ENCODE measurements at places on chromosomes 1 and 21.

- DNase-seq, result no peak
Observed at GRCh38 chr21:33281096-33281652, 15.0 kb downstream of the IL10RB start.

GRCh38 chr1:179870870-179871269 lies 6.7 kb downstream of the TOR1AIP2 start:
- DNase-seq, result no peak

DNA sequence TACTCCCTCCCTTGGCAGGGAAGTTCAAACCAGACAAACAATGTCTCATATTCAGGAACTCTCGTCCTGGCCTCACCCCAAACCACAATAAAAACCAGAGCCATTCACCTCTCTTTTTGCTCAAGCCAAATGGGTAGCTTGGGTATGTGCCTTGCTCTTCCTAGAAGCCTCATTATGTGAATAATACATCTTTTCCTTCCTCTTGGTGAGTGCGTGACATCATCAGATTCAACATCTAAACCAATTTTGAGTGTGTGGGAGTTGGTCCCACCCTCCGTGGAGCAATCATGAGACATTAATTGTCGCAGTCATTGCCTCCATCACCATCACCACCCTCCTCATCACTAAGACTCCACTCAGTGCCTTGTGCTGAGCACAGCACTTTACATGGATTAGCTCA lies 482.9 kb downstream of the PTPRU start:
- no peak for DNase-seq

- DNase-seq, result no peak
Observed at GRCh38 chr1:48049823-48050535, 52.8 kb upstream of the TRABD2B start.

DNA sequence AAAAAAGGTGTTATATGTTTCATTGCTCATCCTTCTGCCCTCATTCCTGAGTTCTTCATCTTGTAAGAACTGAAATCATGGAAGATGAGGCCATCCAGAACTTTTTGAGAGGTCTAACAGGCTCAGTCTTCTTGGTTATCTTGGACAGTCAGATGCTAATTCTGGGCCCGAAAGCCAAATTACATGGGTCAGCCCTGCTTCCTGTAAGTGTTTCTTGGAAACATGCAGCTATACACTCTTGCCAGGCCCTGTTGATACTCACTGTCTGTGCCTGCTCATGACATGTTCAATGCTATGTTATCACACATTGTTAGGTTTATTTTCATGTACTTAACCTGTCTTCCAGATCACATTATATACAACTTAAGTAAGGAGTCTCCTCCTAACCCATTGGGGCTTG lies 542.5 kb downstream of the NUF2 start:
- no peak for DNase-seq

DNA sequence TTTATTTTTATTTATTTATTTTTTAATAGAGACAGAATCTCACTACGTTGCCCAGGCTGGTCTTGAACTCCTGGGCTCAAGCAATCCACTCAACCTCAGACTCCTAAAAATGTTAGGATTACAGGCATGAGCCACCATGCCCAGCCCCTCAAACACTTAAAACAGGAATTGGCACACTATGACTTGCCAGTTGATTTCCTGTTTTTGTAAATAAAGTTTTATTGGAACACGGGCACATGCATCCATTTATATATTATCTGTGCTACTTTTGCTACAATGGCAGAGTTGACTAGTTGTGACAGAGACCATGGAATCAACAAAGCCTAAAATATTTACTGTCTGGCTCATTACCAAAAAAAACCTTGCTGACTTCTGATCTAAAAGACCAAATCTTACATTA lies 16.0 kb upstream of the YRDC start:
- no peak for DNase-seq

DNA sequence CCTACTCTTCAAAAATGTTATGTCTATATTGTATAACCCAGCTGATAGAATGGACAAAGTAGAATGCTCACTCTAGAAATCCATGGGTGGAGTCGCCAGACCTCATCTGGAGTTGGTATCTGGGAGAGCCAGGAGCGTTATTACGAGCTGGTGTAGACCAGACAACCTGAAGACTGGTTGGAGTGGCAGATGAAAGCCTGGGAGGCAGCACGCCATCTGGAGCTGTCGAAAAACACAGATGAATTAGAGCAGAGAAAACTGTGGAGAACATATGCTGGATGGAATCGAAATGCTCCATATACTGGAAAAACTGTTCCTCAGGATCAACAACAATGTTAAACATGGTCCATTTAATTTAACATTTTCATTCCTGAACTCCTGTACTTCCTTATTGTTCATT lies 333.6 kb downstream of the KCTD3 start:
- DNase-seq, result no peak

- DNase-seq, result no peak
Observed at GRCh38 chr1:94011709-94012595, 102.7 kb upstream of the GCLM start.

DNA sequence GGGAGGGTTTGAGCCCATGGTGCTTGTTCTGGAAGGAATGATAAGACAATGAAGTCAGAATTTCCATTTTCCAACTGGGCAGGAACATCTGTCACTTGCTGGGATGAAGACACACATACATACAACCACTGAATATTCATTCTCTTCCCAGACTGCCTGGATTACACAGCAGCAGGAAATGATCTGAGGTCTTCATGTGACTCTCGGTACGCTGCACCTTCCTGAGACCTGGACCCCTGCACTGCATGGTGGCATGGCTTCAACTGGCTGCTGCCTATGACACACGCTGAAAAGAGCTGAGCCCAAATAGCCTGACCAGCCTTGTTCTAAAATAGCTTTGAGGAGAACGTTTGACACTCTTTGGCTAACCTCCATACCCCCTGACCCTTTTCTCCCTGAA lies 150.6 kb downstream of the GABPA start:
- DNase-seq, result no peak

DNA sequence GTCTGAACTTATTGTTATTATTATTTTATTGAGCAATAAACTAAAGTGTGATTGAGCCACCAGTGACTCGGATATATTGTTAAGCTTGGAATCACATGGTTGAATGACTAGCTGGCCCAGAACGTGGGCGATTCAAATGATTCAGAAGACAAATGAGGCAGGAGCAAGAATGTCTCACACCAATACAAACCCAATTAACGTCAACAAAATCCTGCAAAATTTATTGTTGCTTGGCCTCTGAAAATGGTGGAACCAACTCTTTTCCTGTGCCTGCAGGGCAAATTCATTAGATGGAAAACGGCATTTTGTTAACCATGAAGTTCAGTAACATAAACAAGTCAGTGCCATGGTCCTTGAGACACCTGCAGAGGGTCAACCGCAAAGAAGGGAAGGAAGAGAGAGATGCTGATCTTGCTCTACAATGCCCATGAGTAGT lies 482.0 kb downstream of the SETD4 start:
- DNase-seq, result no peak

GRCh38 chr1:13583966-13584791 lies 547 bp downstream of the PDPN start:
- DNase-seq, result no peak

DNA sequence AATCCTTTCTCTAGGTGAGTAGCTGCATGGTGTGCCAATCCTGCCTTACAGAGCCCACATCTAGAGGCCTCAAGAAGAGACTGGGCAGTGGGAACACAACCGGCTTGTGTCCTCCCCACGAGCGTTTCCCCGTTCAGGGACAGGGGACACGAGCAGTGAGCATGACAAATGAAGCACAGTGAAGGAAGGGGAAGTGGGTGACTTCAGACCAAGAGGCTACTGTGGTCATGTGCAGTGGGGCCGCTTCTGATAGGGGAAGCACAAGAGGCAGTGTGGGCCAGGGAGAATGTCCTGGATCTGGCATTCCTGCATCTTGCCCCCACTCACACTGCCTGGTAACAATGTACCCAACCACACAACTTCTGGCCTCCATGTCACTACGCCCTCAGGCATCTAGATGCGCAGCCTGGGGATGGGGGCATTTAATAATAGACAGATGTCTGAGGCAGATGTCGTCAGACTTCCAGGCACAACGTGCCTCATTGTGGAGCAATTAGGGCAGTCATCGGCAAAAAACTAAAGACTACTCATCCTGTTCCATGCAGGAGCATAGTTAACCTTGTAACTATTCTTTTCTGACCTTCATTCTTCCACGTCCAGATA lies 155.6 kb upstream of the NBPF11 start:
- no peak for DNase-seq
